ENCODE measurements at places on chromosomes 16 and 17.

GRCh38 chr17:2136241-2136640 lies 81.3 kb downstream of the HIC1 start:
- no peak for DNase-seq

DNA sequence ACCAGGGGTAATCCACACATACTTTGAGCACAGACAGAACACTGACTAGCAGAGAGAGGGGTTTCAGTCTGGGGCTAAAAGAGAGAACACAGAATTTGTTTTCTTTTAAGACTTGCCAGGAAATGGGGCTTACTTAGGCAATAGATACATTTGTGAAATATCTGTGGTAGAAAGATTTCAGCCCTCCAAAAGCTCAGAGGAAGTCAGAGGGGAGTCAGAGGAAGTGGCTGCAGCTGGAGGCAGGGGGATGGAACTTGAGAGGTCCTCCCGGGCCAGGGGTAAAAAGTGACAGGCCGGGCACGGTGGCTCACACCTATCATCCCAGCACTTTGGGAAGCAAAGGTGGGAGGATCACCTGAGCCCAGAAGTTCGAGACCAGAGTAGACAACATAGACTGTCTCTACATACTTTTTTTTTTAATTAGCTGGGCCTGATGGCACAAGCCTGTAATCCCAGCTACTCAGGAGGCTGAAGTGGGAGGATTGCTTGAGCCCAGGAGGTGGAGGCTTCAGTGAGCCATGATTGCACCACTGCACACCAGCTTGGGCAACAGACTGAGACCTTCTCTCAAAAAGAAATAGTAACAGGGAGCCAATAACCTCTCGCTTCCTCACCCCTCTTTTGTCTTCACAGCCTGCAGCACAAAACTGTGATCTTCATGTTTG lies 49.9 kb downstream of the NLRC5 start:
- DNase-seq, result no peak

DNA sequence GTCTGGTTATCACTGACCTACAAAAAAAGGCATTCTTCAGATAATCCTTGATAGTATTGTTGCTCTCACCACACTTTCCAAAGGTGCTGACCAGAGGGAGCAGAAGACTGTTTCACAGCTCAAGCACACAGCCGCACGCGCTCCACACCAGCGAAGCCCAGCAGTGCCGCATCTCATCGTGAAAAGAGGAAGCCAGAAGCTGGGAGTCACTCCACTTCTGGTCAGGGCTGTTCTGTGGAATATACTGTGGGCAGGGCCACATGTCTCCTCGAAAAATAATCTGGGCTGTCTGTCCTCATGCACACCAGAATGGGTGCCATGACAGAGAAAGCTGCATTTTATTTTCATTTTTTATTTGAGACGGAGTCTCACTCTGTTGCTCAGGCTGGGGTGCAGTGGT lies 7.3 kb upstream of the PRSS36 start:
- no peak for DNase-seq

- DNase-seq, result no peak
Observed at GRCh38 chr16:10027553-10027952, 154.7 kb downstream of the GRIN2A start.

DNA sequence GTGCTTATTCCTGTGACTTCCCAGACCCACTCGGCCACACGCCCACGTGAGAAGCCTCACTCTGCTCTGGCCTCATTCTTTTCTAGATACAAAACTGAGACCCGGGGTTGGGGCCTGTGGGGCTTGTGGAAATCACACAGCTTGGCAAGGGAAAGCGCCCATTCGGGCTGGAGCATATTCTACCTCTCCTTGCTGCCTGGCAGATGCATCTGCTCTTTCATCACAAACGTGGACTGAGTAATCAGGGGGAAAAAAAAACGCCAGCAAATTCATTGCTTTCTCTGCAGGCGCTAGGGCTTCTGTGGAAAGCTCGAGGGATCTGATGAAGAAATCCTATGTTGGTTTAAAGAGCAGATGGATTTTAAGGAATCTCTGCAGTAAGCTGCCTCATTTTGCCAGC lies 44.4 kb downstream of the DNAH9 start:
- DNase-seq, result no peak

- DNase-seq, result no peak
Observed at GRCh38 chr17:48238933-48239602, 131.5 kb downstream of the SNX11 start.

- no peak for DNase-seq
Observed at GRCh38 chr17:59832883-59833379, 59.8 kb downstream of the TUBD1 start.

GRCh38 chr16:76818606-76819181 lies 372.3 kb upstream of the MON1B start:
- DNase-seq, result no peak

DNA sequence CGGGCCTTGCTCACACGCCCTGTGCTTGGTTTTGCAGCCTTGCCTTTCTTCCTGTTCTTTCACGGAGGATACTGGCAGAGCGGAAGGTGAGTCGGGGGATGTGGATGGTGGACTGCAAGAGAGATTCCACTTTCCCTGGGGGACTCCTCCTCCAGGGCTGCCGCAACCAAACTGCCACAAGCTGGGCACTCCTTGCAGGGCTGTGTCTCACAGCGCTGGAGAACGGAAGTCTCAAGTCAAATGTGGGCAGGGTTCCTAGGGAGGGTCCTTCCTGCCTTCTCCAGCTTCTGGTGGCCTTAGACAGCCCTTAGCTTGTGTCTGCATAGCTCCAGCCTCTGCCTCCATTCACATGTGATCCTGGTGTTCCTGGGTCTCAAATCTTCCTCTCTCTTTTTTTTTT lies 11.4 kb upstream of the BIRC5 start:
- DNase-seq, result no peak

- no peak for DNase-seq
Observed at GRCh38 chr17:29326023-29326813, 32.3 kb upstream of the NUFIP2 start.

DNA sequence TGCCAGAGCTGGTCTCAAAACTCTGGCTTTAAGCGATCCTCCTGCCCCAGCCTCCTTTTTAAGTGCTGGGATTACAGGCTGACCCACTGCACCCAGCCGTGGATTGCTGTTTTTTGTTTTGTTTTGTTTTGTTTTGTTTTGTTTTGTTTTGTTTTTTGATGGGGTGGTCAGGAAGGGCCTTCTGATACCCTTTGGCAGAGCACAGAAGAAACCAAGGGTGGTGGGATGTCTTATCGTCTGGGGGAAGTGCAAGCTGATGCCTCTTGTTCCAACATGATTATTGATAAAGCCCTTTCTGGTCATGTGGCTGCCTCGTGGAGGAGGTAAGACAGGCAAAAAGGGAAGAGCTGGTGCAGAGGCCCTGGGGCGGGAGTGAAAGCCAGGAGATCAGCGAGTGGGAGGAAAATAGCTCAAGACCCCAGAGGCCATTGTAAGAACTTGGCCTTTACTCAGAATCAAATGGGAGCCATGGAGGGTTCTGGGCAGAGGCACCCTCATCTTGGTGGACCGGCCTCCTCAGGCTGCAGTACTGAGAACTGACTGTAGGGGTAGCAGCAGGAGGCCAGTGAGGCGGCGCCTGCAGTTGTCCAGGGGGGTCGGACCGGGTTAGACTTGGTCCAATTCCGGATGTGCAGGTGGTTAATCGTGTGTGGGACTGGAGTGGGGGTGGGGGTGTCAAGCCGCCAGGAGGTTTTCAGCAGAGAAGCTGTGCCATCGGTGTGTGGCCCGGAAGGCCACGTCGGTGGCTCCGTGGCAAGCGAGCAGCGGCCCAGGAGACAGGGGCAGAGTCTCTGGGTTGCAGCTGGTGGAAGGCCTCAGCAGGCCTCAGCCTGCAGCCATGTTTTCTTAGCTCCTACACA lies 84.4 kb upstream of the GSE1 start:
- no peak for DNase-seq

DNA sequence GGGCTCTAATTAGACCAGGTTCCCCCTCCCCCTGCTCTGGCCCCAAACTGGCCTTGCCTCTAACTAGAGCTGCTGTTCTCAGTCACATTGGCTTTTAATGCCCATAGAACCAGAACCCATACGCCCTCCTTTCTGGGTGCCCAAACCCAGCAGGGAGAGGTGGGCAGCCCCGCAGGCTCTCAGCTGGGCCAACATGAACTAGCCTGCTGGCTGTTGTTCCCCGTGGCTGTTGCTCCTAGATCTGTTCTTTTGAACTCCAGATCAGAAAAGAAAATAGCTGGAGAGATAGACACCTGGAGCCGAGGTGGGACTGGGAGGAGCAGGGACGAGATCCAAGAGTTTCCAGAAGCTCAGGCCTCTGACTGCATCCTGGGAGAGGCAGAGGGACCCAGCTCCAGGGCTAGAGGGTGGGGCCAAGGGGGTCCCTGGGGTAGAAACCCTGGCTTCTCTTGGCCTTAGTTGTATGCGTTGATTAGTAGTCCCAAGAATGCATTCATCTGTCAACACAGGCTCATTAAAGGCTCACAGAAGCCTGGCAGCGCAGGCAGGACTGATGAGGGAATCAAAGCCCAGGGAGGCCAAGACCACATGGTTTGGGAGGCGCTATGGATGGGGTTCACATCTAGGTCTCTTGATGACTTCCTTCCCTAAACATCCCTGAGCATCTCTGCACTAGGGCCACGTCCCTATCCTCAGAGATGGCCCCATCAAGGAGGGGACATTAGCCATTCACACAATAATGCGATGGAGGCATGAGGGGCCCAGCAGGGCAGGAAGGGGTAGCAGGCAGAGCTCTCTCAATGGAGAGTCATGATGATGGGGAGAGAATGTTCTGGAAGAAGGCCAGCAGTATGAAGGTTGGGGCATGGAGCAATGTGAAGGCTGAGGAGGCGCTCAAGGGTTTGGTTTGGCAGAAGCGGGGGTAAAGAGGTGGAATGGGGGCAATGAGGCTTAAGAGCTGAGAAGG lies 1.3 kb upstream of the CPSF4L start:
- no peak for DNase-seq

DNA sequence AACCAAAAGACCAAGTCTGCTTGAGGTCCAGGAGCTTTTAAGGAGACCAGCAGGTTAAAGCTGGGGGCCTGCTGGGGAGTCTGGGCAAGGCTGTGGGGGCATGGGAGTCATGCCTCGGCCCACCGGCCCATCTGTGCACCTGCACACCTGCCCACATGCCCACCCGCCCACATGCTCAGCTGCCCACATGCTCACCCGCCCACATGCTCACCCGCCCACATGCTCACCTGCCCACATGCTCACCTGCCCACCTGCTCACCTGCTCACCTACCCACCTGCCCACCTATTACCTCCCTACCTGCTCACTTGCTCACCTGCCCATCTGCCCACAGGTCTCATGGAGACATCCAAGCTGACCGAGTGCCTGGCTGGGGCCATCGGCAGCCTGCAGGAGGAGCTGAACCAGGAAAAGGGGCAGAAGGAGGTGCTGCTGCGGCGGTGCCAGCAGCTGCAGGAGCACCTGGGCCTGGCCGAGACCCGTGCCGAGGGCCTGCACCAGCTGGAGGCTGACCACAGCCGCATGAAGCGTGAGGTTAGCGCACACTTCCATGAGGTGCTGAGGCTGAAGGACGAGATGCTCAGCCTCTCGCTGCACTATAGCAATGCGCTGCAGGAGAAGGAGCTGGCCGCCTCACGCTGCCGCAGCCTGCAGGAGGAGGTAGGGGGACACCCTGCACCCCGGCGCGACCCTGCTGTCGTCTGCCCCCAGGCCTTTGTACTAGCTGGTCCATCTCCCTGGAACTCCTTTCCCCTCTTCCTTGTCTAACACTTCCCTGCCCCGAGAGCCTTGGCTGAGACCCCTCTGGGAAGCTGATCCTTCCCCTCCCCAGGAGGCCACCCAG lies 14.0 kb downstream of the CARD14 start:
- no peak for DNase-seq

GRCh38 chr17:37174205-37174604 lies 201.6 kb upstream of the C17orf78 start:
- no peak for DNase-seq

DNA sequence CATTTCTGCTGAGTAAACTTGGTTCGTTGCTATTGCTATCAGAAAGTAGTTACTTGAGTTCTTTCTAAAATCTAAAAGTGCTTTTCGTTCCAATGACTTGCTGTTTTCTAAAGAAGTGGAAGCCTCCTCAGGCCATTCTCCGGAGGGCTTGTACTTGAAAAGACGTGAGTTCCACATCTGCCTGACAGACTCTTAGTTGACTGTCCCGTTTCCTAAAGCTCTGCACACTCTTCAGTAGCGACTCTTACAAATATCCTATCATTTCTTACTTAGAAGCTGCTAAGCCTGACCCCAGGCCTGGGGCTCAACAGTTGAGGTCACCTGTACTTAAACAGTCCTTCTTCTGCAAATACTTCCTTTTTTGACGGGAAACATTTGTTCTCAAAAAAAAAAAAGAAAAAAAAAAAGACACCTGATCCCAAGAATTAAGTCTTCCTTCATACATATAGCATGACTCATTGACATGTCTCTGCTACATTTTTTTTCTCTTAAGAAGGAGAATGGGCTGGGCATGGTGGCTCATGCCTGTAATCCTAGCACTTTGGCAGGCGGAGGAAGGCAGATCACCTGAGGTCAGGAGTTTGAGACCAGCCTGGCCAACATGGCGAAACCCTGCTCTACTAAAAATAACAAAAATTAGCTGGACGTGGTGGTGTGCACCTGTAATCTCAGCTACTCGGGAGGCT lies 61.5 kb downstream of the DHRS7C start:
- no peak for DNase-seq

DNA sequence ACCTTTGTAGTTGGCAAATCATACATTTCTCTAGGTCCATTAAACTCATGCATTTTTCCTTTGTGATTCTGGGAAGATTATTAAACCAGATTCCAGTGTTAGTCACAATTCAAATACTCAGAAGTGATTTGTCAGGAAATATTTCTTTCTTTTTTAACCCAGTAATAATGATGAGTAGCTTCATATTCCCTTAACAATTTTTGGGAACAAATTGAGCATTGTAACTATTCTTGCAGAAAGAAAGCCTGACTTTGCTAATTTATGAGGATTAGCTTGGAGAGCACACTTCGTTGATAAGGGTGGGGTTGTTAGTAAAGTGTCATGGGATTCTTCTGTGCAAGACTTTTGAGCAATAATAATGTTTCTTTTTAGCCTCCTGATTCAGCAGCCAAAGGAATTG lies 18.7 kb upstream of the KRT24 start:
- no peak for DNase-seq

- DNase-seq, result peak; percentile 35
Observed at GRCh38 chr17:29124135-29124924, 55.9 kb downstream of the MYO18A start.

DNA sequence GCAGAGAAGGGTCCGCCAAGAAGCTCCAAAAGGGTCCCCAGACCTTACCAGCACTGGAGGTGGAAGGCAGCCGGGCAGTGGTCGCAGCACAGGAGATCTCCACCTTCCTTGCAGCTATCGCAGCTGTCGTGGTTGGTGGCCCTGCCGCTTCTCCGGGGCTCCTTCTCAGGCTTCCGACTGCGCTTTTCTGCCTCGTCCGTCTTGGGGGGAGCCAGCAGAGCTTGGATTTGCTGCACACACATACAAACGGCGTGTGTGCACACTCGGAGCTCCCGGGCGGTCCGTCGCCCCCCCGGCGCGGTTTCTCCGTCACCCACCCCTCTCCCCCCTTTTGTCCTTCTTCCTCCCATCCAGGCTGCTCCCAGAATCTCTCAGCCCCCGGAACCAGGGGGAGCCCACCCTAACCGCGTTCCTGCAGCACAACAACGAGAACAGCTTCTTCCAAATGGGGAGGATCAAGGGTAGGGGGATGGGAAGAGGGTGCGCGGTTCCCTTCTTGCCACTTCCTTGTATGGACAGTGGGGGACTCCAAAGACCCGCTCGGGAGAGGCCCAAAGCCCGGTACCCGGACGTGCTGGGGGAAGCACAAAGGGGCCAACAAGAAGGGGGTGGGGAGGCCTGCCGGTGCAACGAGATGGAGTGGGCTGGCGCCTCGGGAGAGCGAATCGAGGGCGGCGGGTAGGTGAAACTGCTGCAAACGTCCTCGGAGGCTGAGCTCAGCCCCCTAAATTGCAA lies 1.1 kb downstream of the PHF12 start:
- no peak for DNase-seq
